CD4-positive, alpha-beta T cell treated with Interleukin-6 for 4 hours (primary cell): ENCODE measurements at places on chromosomes 12 and 14.

- DNase-seq, result no peak
These were observed 4.1 kb downstream of the SLC10A1 start for GRCh38 chr14:69792887-69793421.

DNA sequence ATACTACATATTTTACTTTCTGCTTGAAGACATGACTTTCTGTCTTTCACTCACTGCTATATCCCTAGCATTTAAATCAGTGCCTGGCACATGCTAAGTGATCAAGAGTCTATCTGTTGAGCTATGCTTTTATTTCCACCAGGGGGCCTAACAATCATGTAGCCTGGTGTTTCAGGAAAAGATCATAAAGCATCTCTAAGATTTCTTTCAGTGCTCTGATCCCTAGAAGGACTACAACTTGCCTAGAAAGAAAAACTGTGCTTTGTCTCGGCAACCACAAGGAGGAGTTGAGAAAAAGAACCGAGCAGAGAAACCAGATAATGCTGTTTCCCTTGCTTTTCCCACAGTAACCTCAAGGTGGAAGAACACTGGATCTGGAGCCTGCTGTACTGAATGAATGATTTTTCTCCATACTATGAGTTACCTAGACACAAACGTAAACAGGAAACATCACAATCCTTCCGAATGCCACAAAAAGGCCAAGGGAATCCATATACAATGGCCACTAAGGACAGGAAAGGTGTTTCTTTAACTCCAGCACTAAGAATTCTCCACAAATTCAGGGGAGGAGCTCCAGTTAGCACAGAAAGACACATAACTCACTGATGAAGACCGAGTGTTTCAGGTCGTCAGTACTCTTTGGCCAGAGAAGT, 1.2 kb downstream of the CRY1 start:
- peak; percentile 19 for DNase-seq

DNA sequence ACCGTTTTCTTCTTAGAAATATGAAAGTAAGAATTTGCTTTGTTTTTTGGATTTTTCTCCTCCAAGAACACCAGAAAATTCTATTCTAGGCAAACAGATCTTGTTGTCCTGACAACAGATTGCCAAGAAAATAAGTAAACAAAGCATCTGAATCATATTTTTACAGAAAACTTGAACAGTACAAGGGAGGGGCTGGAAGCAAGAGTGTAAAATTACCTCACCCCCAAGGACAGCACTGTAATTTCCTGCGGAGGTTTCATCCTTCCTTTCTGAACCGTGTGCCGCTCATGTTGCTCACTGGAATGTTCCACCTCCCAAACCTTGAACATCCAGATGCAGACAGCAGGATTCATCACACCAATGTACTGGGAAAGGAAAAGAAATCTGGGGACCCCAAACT, 5.4 kb upstream of the CAMKK2 start:
- no peak for DNase-seq

DNA sequence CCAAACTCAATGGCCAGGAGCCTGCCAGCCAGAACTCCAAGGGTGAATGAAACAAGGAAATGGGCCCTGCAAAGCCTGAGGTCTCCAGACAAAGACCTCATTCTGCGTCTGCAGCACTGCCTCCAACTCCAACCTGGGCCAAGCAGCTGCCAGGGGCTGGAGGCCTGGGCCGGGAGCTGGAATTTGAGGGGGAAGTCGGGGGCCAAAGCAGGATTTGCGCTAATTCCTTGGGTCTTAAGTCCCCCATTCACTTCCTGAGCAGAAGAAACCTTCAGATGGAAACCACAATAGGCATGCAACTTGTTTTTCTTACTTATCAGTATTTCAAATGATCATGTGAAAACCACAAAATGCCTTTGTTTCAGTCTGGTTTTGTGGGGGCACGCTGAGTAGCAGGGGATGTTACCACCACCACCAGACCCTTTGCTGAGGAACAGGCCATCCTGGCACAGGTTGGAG, 23.0 kb upstream of the TC2N start:
- peak; percentile 29 for DNase-seq

DNA sequence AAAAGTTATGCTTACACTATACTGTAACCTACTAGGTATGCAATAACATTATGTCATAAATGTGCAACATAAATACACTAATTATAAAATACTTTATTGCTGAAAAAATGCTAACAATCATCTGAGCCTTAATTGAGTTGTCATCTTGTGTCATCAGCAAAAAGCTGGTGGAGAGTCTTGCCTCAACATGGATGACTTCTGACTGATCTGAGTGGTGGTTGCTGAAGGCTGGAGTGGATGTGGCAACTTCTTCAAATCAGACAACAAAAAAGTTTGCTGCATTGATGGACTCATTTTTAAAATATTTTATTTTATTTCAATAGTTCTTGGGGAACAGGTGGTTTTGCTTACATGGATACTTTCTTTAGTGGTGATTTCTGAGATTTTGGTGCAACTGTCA, 93.9 kb upstream of the AMN1 start:
- no peak for DNase-seq

GRCh38 chr12:129870796-129871195, 33.0 kb downstream of the TMEM132D start:
- no peak for DNase-seq
